Activated CD4-positive, alpha-beta memory T cell treated with anti-CD3 and anti-CD28 coated beads for 36 hours (primary cell): ENCODE measurements at places on chromosomes 6 and 20.

GRCh38 chr6:7201732-7202541, 94.2 kb downstream of the RREB1 start:
- DNase-seq: peak; percentile 42

GRCh38 chr6:6357032-6357431, 36.6 kb upstream of the F13A1 start:
- DNase-seq: no peak

- no peak for DNase-seq
These were observed 30.0 kb upstream of the SMIM29 start for GRCh38 chr6:34278833-34279232.

DNA sequence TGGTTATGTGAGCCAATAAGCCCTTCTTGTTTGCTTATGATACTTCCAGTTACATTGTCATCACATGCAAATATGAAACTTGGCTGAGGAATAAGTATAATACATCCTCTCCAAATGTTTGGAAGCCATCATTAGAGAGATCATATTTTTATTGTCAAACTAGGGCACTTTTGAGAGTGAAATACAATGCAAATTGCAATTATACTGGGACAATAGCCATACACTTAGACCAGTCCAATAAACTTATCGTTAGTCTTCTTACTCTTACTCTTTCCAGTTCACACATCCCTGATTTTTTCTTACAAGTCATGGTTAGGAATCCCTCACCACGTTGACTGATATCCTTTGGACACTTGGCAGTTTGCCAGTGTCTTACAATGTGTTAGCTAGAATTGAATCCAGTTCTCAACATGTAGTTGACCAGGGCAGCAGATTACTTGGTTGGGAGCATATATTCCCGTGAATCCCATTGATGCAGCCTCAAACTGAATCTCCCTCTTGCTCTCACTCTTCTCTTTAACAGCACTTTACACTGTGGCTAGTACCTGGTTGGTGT, 519.7 kb upstream of the ID4 start:
- no peak for DNase-seq

DNA sequence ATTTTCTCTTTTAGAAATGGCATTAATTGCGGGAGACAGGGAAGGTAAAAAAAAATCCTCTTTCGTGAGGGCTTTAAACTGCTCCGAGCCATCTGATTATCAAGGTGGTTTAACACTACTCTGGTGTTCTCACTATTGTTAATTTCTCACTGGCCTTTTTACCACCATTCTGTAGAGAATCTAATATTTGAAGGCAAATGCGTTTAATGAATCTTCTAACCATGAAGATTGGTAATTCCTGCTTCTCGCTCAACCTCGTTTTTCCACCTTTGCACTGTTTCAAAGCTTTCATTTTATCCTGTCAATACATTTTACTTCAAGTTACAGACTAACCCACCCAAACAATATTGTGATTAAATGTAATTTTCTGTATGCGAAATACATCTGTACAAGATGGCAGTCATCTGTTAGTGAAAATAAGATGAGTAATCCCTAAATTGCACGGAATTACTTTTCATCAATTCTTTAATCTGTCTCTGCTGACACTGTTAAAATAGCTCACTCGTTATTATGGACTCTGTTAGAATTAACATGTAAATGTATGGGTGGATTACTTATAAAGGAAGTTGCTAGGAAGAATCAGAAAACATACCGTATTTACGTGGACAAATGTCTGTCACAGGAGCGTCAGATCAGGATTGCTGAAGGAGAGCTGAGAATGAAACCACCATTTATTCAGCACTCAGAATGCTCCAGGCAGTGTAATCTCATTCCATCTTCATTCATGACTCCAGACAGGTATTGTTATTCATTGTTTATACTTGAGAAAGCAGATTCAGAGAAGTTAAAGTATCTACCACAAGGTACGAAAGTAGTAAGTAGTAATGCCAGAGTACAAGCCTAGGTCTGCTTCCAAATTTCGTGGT, 1.1 kb upstream of the LCA5 start:
- DNase-seq: no peak

DNA sequence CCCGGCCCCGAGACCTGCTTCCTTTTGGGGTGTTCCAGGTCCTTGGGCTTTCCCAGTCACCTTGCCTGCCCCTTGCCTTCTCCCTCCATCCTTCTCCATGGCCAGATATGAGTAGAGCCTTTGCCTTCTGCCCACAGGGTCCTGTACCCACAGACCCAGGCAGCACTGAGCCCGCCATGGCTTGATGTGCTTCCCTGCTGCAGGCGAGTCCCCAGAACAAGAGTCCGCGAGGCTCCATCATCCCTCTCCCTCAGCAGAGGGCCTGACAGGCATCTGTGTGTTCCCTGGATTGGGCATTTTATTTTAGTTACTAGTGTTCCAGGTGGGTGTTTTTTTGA, 21.9 kb downstream of the PYGB start:
- no peak for DNase-seq

- DNase-seq: no peak
These were observed 18.1 kb upstream of the SIRPA start for GRCh38 chr20:1876975-1877608.

DNA sequence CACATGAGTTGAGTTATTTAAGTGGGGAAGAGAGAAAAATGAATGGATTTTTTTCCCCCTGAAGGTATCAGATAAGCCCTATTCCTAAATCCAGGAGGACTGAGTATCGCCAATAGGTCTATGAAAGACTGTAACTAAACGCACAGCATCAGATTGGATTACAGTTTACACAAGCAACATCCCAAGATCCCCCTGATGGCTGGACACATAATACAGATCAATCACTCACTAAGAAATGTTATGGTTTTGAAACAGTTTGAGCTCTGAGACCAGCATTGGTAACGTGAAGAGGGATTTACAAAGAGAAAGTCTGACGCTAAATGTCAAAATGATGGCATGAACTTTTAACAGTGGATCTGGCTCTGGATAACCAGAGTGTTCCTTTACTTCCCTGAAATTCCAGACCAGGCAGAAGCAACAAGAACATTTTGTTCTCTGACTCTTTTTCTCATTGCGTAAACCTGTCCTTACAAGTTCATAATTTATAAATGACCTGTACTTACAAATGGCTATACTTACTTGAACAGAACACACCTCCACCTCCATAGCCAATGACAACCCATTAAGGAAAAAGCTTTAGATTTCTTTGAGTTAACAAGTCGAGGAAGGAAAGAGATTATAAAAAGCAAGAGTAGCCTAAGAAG, 131.8 kb upstream of the BEND3 start:
- DNase-seq: no peak

DNA sequence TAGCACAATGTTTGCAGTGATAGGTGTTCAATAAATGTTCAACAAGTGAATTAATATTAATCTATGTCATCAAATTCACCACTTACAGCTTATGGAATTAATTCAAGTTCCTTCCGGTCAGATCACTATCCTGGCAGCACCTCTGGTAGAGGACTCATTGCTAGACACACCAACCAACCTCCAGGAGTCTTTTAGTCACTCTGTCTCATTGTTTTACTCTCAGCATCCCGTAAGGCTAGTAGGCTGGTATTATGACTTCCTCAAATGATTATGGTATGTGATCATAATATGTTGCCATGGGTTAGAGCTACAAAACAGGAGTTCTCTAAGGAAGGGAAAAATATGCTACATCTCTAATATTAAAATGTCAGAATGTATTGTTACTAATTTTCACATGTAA, 21.7 kb upstream of the MMS22L start:
- DNase-seq: no peak
